ENCODE measurements at places on chromosomes 1 and 21. TPM values are rescaled to one million over a fixed set of nuclear protein-coding genes. Genes with fewer than 3 reads are reported as not detected.
A peak's percentile ranks its signal among the peaks of the same experiment; 100 is the strongest.

Gene TNFSF4
- 1.1 TPM for polyA plus RNA-seq

GRCh38 chr1:40692429-40692895 is 958 bp downstream of the NFYC start:
- no peak for DNase-seq

DNA sequence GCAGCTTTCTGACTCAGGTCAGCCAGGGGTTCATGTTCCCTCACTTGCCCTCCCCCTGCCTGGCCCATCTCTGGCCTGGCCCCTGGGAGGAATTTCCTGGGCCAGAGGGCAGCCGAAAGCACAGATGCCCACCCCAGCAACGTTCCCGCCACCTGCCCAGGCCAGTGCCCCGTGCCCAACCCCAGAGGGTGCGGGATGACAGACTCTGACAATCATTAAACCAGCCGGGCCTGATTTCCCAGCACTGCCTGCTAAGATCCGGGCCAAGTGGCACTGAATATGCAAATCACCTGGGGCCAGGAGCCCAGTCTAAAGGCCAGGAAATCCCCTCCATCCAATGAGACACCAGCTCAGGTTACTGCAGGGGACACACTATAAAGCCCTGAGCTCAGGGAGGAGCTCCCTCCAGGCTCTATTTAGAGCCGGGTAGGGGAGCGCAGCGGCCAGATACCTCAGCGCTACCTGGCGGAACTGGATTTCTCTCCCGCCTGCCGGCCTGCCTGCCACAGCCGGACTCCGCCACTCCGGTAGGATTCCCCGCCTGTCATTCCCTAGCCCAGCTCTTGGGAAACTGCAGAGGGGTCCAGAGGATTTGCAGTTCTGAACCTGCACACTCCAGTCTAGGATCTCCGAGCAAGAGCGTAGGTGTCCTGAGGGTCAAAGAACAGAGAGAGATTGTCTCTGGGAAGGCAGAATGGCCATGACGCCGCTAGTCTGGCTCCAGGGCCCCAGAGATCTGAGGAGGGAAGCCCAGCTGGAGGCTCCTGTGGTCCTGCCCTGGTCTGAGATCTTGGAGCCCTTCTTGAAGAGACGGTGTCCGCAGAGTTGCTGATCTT is at the start of gene ELF3:
Gene ELF3, plus strand, starts transcription at position 408 of the 836 bp plus-strand sequence. CDS start 550 bp downstream, outside the sequence.
- peak; percentile 77 for DNase-seq

DNA sequence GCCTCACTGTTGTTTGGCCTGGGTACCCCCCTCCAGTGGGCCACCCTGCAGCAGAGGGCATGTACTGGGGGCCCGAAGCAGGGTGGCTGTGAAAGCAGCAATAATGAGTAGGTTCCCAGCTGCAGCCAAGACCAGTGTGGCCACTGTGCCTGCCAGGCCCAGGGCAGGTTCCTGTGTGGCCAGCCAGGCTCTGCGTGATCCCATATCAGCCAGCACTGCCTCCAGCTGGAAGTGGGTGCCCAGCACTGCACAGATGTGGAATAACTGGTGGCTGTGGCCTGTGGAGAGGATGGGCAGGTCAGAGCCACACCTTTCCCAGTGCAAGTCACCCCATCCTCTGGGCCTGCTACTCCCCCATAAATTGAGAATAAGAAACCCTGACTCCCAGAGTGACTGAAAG is 2.1 kb downstream of the BGLAP start:
- no peak for DNase-seq

Gene VWA5B1
- polyA plus RNA-seq: 0.51 TPM

DNA sequence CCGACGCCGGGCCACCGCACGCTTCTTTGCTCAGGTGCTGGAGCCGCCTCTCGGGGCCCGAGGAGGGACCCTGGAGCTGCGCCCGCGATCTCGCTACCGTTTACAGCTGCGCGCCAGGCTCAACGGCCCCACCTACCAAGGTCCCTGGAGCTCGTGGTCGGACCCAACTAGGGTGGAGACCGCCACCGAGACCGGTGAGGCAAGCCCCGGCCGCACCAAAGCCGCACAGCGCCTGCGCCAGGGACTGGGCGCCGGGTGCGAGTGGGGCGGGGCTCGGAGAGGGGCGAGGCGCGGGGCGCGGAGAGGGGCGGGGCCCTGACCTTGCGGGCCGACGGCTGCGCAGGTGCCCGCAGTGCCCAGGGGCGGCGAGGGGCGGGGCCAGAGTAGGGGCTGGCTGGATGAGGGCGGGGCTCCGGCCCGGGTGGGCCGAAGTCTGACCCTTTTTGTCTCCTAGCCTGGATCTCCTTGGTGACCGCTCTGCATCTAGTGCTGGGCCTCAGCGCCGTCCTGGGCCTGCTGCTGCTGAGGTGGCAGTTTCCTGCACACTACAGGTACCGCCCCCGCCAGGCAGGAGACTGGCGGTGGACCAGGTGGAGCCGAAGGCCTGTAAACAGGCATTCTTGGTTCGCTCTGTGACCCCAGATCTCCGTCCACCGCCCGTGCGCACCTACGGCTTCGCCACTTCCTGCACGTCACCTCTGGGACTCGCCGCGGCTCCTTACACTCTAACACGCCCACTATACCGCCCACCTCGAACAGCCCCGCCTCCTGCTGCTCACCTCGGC is 9.8 kb upstream of the CDC20 start:
- DNase-seq: no peak

Gene CFHR1
- 0.39 TPM for polyA plus RNA-seq

Gene NPR1
- polyA plus RNA-seq: 31.6 TPM

- no peak for DNase-seq
These were observed 6.0 kb downstream of the CLSTN1 start for GRCh38 chr1:9817734-9818133.

- DNase-seq: no peak
These were observed 217.4 kb upstream of the KIAA0040 start for GRCh38 chr1:175409938-175410337.

GRCh38 chr1:179034720-179035119 is 9.0 kb downstream of the FAM20B start:
- no peak for DNase-seq

DNA sequence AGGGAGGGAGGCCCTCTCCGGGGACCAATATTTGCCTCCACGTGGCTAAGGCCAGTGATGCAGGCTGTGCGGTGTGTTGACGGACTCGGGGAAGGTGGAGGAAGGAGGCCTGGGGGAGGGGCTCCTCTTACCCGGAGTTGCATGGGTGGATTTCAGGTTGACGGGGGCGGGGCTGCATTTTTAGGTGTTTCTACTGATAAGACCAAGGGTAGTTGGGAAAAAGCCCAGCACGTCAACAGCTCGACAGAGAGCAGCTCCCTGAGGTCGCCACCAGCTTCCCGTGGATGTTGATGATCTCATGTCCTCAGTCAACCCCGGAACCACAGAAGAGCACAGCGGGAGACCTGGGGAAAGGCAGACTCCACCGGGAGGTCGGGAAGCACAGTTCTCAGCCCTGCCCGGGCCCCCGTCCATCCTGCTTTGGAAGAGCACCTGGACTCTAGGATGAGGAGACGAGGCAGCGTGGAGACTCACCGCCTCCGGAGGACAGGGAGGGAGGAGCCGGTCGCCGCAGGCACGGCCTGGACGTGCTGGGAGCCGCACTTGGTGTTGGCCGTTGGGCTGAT is 32.9 kb upstream of the COL6A1 start:
- DNase-seq: no peak

DNA sequence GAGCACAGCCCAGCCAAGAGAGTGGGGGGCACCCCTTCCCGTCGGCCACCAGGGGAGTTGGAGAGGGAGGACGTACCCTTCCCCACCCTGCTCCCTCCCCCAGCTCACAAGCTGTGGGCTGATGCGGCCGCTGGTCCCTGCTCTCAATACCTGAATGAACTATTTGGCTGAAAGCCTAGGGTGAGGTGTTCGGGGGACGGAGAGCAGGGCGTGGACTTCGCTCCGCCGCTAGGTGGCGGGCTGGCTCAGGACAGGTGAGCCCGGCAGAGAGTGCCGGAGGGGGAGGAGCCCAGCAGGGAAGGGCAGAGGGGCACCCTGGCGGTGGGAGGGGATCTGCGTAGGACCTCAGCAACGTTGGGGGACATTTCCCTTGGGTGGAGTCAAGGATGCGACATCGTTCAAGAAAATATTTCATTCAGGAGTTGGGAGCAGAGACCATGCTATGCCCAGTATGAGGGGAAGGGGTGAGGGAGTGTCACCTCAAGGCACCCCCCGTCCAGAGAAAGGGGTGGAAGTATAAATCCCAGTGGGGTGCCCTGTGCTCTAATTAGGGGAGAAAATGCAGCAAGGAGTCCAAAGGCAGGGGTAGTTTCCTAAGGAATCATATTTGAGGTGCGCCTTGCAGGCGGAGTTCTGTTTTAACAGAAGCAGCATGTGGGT is 12.0 kb upstream of the RHBG start:
- no peak for DNase-seq

- peak; percentile 88 for DNase-seq
These were observed 101.8 kb downstream of the NFIA start for GRCh38 chr1:61184040-61184713.

GRCh38 chr1:167689567-167689920 is 32.2 kb upstream of the MPZL1 start:
- DNase-seq: no peak

Gene CNIH3
- polyA plus RNA-seq: 2.1 TPM

Gene IQGAP3
- polyA plus RNA-seq: 0.32 TPM

Gene RGS8
- 0.03 TPM for polyA plus RNA-seq

Measured in urinary bladder (tissue), 4 donors.